ENCODE measurements at places on chromosomes 7 and 10.

DNA sequence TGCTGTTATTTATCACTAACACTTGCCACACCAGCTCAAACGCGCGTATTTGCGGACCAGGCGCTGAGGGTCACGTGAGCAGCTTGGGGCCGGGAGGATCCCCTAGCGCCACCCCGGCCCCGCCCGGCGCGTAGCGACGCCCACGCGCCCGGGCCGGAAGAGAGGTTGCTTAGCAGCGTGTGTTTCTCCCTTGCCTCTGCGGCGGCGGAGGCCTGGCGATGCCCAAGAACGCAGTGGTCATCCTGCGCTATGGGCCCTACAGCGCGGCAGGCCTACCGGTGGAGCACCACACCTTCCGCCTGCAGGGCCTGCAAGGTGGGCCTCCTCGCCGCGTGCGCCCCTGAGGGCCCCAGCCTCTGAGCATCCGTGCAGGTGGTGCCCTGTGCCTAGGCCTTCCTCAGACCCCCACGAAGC is at the start of gene C10orf53:
Gene C10orf53 (plus strand): TSS at position 172 of the 414 bp plus-strand sequence. CDS start 47 bp downstream, at position 219.
- peak; percentile 16 for DNase-seq

GRCh38 chr10:59077855-59078254 is 98.6 kb upstream of the PHYHIPL start:
- no peak for DNase-seq

- no peak for DNase-seq
Observed at GRCh38 chr10:52409928-52410327, 95.8 kb downstream of the DKK1 start.

DNA sequence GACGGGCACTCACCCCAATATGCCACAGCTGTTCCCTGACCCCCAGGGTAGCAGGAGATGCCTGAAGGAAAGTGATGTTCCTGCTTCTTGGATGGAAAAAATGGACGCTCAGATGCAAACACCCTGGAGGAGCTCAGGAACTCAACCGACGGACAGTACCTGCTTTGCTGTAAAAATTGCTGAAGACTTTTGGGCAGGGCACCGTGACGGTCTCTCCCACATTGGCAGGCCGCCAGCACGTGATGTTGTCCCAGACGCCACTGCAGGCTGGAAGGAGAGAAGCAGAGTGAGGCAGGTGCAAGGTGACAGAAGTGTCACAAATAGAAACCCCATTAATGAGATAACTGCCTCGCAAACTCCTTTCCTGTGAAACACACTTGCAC is 35.0 kb downstream of the VIPR2 start:
- no peak for DNase-seq

DNA sequence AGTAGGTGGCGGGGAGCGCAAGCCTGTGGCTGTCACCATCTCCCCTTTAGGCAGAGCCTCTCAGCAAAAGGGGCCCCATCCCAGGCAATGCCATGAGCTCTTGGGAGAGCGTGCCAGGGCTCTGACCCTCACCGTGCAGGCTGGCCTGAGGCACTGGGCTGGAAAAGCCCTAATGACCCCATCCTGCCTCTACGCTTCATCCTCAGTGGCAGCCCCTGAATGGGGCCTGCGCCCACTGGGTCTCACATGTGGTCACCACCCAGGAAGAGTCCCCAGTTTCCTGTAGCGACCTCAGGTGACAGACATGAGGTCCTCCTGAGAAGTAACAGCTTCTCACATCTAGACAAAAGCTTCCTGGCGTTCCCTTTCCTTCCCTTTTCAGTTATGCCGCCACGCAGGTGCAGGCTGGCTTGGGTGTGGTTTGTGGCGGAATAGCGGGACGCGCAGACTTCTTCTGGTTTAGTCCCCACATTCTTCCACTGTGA is 59.2 kb downstream of the CLEC2L start:
- DNase-seq, result no peak

DNA sequence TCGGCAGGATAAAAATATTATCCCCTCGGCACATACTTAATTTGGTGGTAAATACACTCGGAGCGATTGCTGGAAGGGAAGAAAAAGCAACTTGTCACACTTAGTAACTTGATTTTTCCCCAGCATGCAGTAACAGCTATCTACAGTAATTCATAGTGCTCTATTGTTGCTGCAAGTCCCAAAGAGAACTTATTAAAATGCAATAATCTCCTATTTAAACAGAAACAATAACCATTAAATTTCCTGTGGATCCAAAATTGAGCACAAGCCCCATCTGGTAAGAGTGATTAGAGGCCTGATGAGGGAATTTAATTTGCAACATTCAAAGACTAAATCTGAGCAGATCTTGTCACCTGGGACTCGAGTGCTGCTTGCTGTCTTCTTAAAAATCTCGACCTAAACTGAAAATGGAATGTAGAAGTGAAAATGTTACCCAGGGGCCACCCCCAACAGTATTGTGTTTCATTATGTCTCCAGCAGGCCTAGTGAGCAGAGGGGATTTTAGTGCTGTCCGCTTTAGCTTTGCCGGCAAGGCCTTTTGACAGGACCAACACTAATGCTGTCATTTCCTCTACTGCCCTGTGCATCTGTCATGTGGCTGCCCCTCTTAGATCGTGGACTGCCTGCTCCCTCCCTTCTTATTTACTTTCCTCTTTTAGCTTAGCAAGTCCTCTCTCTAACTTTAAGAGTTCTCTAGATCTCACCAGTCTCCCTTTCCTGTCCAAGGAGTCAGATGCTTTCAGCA is 639.7 kb downstream of the AUTS2 start:
- no peak for DNase-seq

DNA sequence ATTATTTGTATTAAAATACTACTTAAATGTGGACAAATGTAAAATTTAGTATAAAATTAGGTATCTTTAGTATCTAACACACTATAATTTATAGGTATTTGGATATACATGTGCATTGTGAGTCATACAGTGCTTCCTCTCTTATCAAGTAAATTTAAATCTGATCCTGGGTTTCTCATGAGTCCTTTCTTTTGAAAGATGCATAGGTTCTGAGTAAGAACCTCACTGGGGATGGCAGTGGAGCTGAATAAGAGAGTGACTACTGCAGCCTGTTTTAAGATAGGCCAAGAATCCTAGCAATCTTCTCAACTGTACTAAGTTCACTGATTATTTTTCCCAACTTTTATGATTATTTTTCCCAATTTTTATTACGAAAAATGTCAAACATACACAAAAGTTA is 16.2 kb downstream of the CEP55 start:
- DNase-seq, result peak; percentile 60

- DNase-seq, result no peak
Observed at GRCh38 chr10:106991091-106991490, 173.4 kb downstream of the SORCS1 start.

DNA sequence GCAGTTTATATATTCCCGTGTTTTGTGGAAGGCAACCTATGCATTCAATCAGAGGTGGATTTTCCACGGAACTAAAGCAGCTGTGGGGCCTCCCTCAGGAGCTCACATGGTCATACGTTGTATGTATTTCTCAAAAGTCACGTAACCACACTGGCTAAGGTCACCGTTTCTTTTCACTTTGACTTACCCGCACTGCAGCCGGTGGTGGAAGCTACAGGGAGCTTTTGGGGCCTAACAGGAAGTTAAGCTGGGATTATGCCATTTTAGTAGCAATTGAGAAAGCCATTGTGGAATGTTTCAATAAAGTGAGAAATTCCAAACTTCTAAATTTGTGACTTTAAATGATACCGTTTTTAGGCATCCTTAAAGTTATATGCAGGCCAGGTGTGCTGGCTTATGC is 111.2 kb upstream of the KLF6 start:
- DNase-seq, result no peak

- DNase-seq, result no peak
Observed at GRCh38 chr7:36896956-36897590, 172.8 kb upstream of the AOAH start.

DNA sequence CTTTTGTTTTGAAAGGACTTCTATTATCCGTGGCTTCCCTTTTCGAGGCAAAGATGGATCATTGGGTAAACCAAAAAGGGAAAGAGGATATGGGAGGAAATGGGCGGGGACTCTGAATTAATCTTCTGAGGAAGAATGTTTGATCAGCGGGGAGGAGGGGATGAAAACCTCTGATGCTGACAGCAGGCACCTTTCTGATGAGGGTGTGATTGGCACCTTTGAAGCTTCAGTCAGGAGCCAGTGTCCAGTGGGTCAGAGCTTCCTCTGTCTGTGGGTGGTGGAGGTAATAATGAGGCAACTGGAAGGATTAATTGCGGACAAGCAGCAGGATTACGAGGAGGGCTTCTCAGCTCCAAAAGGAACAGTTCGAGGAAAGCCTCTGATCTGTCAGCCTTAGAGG is 877.6 kb downstream of the LRMDA start:
- DNase-seq, result no peak

DNA sequence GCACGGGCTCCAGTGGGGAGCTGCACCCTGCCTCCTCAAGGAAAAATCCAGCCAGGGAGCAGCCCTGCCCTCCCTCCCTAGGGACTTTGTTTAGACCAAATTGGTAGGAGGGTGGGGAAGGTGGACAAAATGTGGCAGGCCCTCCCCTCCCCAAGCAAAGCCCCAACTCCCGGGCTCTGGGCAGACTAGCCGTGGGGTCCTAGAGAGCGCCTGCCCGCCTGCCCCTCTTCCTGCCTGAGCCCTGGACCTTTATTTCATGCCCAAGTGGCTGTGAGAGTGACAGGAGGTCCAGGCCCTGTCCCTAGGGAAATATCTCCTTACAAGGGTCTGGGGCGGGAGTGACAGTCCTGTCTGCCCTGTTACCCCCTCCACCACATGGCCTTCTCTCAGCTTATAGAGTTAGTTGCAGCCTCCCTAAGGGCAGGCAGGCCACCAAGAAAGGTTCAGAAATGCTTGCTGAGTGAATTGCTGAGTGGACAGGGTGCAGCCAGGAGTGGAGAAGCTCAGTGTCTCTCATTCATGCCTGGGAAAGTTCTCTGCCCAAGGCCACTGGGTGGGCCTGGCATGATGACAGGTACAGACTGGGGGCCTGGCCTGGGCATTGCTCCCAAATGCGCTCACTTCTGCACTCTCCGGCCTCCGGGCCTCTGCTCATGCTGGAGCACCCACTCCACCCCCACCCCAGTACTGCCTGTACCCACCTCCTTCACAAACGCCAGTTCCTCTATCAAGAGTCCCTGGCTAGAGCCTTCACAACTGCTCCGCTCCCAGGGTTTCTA is 25.2 kb downstream of the DNAJB12 start:
- no peak for DNase-seq

- DNase-seq, result peak; percentile 21
Observed at GRCh38 chr7:28957751-28958234, 337 bp downstream of the TRIL start.

DNA sequence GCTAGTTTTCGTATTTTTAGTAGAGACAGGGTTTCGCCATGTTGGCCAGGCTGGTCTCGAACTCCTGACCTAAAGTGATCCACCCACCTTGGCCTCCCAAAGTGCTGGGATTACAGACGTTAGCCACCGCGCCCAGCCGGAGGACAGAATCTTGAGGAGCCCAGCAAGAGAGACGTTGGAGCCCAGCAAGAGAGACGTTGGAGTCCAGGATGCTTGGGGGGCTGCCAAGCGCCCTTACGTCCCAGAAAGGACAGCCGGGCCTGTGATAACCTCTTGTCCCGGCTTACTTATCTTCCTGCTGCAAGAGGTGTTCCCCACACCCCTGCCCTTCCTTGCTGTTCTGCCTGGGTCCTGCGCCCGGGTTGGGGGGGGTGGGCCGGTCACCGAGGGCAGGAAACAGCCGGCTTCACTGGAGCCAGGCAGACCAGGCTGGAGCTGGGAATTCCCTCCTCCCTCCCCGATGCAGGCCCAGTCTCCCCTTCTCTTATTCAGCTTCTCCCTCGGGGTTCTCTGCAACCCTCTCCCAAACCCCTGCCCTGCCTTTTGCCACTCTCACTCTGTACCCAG is 1.9 kb upstream of the EPHB4 start:
- DNase-seq, result no peak

GRCh38 chr10:13079776-13080050 is 20.2 kb upstream of the OPTN start:
- DNase-seq, result no peak

DNA sequence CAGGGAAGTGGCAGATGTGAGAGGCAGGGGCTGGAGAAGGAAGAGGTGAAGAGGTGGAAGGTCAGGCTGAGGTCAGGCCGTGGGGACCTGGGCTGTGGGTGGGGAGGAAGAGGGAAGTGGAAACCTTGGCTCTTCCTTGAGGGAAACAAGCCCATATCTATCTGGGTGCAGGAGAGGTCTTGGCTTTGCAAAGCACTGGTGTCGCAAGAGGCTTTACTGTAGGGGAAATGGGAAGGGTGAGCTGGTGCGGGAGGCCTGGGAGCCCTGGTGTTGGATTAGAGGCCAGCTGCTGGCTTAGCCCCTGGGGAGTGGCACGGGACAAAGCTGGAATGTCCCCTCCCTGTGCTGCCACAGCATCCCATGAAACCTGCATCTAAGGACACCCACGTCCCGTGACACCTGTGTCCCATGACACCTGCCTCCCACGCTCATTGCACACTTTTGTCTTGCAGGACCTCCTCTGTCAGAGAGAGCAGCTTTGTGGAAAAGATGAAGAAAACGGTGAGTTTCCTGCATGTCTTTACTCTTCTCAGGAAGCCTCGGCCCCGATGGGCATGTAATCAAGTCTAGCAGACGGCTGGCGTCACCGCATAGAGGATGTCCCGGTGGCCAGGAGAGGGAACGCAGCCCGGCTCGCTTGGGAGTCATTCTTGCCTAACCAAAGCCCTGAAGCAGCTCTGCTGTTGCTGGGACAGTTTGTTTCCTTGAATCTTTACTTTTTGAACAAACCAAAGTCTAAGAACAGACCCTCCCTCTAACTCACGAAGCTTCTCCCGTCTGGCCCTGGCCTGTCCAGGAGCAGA is 22.2 kb downstream of the TMEM120A start:
- no peak for DNase-seq

DNA sequence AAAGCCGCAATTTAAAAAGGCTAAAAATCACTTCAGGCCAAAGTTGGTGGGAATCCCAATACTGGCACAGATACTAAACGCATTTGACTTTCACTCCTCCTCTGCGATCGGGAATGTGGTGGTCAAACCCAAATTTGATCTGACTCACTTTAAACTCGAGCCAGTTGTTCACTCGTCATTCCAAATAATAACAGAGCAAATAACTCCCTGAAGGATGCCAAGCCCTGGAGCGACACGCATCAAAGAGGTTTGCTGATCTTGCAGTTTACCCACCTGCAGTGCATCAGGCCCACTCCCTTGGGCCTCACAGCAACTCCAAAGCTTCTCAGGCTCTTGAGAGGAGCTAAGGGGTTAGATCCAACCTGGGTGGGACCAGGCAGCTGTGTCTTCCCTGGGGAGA is 12.2 kb downstream of the PTN start:
- DNase-seq, result peak; percentile 32

DNA sequence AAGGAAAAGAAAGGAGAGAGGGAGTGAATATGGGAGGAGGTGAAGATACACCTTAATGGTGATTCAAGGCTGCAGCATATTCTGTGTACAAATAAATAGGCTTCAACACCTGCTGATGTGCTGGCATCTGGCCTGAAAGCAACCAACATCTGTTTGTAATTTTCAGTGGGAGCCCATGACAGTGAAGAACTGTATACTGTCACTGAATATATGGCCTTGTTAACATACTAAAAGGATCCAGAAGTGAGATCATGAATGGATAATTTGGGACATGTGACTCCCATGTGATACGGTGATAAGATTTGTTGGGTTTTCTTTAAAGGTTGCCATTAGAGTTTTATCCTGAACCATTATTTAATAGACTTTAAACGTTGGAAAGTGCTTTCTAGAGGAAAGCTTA is 459.3 kb downstream of the CNTNAP2 start:
- no peak for DNase-seq
